ENCODE measurements at places on chromosomes 12 and 14.
A peak's percentile ranks its signal among the peaks of the same experiment; 100 is the strongest.

DNA sequence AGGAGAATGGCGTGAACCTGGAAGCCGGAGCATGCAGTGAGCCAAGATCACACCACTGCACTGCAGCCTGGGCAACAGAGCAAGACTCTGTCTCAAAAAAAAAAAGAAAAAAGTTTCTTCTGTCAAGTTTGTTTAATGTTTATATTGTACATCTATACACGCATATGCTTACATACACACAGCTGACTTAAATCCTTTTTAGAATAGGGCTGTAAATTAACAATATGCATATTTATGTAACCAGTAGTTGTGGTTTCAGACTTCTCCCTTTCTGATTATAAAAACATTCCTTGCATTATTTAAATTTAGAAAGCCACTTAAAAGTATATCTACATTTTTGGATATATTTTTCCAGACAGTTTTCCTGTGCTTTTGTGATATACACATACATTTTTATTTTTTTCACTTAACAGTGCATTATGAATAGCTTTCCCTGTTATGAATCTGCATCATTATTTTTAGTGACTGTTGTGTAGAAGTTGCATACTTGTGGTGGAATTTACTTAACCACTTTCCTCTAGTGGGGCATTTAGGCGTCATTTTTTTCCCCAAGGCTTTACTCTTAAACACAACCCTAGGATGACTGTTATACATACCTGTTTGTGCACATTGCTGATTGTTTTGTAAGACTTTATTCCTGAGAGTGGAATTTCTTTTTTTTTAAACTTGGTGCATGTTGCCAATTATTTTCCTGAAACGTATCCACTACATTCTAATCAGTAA lies 29.4 kb downstream of the POLR3B start:
- no peak for DNase-seq

- DNase-seq: no peak
These were observed 8.2 kb downstream of the MLXIP start for GRCh38 chr12:122086641-122087285.

DNA sequence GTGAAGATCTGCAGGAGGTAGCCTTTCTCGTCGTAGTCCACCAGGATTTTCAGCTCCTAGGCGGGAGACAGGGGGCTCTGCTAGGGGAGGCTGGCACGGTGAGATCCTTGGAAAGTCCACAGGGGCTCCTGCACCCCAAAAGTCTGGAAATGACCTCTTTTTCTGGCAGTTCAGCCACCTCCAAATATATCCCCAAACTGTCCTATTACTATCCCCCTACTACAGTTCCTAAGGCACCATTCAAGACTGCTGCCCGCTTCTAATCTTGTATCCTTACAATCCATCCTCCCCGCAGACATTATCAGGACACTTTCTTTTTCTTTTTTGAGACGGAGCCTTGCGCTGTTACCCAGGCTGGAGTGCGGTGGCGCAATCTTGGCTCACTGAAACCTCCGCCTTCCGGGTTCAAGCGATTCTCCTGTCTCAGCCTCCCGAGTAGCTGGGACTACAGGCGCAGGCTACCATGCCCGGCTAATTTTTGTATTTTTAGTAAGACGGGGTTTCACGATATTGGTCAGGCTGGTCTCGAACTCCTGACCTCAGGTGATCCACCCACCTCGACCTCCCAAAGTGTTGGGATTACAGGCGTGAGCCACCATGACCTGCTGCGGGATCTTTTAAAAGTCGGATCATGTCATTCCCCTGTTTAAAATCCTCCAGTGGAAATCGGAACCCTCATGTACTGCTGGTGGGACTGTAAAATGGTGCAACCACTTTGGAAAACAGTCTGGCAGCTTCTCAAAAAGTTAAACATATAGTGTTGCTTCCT lies 18.5 kb downstream of the HPD start:
- no peak for DNase-seq

GRCh38 chr12:74775276-74775675 lies 237.6 kb downstream of the ATXN7L3B start:
- DNase-seq: no peak

DNA sequence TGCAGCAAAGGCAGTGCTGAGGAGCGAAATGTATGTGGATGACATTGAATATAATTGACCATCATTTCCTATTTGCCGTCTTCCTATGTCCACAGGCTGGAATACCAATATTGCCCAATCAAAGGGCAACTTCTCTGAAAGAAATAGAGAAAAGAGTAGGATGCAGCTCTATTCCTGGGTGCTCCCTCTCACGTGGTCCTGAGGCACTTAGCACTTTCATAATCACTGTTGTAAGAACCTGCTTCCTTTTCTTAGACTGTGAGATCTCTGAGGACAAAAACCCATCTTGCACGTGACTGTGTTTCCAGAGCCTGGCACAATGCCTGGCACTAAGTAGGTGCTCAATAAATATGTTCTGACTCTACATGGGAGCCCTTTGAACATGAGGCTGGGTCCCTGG lies 122.7 kb upstream of the CPM start:
- no peak for DNase-seq

- peak; percentile 19 for DNase-seq
These were observed 103.9 kb downstream of the BTG1 start for GRCh38 chr12:92041742-92042141.
